ENCODE measurements at places on chromosomes 4 and X.

DNA sequence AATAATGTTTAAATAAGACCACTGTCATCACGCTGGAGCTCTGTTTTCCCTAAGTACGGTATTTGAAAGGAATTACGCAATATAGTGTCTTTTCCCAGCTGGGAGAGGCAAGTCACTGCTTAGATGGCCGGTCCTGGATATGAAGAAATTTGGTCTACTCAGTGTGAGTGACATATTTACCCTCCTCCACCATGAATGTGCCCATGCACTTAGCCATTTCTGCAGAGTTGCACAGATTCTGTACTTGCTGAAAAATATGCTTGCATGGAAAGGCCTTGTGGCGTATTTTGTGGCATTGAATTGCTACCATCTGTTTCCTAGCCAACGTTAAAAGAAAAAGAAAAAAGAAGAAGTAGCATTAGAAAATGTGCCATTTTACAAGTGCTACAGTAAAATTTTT, 73.1 kb downstream of the ADGRL3 start:
- DNase-seq, result no peak

DNA sequence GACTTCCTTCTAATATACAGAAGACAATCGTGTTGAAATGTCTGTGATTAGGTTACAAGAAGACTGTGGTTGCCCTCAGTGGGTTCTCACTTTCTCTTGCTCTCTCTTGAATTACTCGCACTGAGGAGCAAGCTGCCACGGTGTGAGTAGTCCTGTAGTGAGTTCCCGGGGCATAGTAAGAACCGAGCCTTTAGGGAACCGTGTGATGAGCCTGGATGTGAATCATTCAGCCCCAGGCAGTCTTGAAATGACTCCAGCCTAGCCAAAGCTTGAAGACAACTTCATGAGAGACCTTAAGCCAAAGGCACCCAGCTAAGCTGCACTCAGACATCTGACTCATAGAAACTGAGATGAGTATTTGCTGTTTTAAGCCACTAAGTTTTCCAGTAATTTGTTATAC, 292.7 kb downstream of the SPOCK3 start:
- no peak for DNase-seq

DNA sequence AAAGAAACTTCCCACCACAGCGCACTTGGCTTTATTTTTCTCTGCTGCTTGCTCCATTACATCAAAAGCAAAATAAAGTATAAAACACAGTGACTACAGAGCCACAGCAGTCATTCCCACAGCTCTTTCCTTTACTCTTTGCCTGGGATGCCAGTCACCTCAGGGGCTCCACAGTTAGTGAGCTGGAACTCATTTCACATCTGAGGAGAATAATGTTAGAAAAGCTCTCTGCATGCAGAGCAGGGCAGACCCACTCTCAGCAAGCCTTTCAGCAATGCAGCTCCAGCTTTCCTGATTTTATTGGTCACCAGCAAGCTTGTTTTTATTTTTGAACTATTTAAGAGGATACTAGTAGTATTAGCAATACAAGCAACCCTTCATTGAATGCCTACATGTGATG, 13.8 kb downstream of the GRXCR1 start:
- no peak for DNase-seq

- DNase-seq, result no peak
Measured at GRCh38 chr4:185341377-185341776, 54.3 kb downstream of the LRP2BP start.

- DNase-seq, result no peak
Measured at GRCh38 chr4:165124488-165124887, 11.8 kb upstream of the TMEM192 start.

- no peak for DNase-seq
Measured at GRCh38 chr4:159269116-159269515, 166.2 kb downstream of the RAPGEF2 start.

- DNase-seq, result no peak
Measured at GRCh38 chr4:123554801-123555232, 158.2 kb downstream of the SPRY1 start.

DNA sequence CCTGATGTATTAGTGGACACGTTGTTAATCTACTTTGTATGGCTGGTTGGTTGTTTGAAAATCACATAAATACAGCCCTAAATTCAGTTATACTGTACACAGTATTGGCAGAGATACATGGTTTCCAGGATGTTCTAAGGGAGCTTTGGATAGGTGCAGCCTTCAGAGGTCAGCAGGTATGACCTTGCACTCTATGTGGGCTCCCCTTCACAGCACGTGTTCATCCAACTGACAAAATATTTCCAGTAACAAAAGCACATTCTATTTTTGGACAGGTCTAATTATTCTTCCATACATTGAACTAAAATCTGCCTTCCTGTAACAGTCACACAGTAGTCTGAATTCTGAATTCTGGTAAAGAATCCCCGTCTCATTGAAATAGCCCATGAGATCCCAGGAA, 92.8 kb upstream of the RAPGEF2 start:
- no peak for DNase-seq

DNA sequence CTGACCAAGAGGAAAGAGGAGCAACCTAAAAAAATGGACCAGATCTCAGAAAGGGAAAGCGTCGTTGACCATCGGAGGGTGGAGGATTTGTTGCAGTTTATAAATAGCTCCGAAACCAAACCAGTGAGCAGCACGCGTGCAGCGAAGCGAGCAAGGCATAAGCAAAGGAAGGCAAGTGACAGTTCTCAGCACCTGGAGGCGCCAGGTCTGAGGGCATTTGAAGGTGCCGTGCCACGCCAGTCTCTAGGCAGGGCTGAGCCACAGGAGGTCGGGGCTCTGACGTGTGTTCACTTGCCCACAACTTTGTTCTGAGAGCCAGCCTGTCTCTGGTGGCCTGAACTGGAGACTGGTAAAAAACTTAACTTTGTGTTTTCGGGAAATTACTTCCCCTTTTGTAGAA, 59.7 kb downstream of the TNIP2 start:
- no peak for DNase-seq

- no peak for DNase-seq
Measured at GRCh38 chr4:156118507-156119220, 165.0 kb upstream of the CTSO start.

DNA sequence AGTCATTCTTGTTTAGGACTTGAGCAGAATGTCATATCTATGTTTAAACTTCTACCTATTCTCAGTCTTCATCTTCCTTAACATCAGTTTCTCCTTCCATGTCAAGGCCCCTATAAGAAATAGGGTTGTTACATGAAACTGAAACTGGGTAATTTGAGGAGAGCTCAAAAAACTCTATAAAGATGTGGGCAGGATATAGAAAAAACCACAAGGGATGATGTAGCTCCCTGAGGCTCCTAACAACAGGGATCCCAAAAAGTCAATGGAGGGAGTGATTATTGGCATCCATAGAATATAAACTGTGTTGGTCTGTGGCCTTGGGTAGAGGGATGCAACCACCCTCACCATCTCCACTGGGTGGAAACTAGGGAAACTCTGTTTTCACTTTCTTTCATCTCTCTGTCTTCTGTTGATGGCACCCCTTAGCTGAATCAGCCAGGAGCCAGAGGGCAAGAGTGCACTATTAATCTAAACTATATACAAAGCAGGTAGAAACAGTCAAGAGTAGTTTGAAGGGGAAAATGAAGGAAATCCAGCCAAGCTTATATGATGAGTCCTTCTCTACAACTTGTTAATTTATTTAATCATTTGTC, 27.6 kb downstream of the C4orf54 start:
- no peak for DNase-seq

- no peak for DNase-seq
Measured at GRCh38 chr4:126611900-126612299, 1020.9 kb upstream of the INTU start.

GRCh38 chr4:152104356-152104755, 343.5 kb upstream of the GATB start:
- DNase-seq, result no peak

DNA sequence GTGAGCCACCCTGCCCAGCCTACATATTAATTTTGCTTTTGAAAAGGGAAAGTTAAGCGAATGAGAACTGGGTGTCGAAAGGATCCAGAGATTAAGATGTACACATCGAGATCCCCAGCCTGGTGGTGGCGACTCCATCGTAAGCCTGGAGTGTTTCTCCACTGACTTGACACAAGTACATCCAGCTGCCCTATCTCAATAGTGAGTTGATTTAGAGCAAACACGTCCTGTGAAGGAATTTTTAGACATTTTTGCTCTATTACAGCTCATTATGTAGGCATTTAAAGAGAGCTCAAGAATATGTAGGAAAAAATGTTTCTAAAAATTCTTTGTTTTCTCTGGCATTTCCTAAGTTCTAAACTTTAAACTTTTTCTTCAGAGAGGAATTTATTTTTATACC, 11.7 kb upstream of the CLDN34 start:
- DNase-seq, result no peak

DNA sequence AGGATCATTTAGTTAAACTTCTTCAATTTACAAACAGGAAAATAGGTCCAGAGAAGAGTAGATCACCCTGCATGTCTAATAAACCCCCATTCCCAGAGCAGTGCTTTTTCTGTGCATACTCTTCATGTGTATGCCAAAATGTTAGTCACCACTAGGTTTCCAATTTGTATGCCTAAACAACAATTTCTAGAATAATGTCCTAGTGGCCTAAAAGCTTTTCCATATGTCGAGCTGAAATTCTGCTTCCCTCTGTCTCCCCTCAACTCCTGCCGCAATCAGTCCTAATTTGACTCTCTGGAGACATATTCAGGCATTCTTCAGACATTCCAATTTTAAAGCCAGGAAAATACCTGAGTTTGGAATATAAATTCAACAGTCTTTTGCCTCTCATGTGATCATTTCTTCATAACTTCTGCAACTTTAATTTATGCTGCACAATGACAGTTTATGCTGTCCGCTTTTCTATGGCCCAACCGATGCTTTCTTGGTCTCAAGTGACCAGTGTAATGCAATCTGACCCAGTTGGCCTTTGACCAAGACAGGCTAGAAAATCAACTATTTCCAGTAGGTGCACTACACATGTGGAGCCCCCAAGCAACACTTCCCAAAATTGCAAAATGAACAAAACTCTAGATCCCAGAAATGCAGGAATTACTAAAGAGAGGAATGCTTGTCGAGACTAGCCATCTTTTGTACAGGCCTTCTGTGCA, 122.9 kb upstream of the FMR1 start:
- no peak for DNase-seq

- no peak for DNase-seq
Measured at GRCh38 chrX:50814701-50815100, 707 bp upstream of the SHROOM4 start.
